ENCODE measurements at places on chromosomes 7 and 10.

DNA sequence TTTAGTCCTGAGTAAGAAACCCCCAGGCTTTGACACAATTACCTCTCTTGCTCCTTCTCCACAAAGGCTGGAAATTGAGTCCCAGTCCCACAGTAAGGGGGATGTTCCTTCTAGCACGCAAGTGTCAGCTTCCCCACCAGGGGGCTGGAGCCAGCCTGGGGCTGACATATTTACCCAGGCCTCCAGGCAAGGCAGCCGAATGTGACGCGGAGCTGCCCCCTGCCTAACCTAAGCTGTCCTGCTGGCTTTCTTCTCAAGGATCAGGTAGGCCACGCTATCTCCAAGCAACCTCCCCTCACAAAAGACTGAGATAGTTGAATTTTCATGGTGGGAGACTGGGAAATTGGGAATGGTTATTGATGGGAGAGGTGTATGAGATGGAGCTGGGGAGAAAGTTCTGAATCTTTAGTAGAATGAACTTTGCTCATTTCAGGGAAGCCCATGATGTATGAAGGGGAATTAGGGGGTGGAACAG, 19.2 kb upstream of the BMPER start:
- DNase-seq, result no peak

- DNase-seq, result no peak
These were observed 20.2 kb upstream of the PPIF start for GRCh38 chr10:79327090-79327457.

- no peak for DNase-seq
These were observed 29.5 kb upstream of the EBF3 start for GRCh38 chr10:129993621-129994020.

- no peak for DNase-seq
These were observed 86.3 kb downstream of the TBXAS1 start for GRCh38 chr7:139915268-139915863.

- no peak for DNase-seq
These were observed 93.7 kb upstream of the RPA3 start for GRCh38 chr7:7812112-7812511.

- DNase-seq, result no peak
These were observed 11.6 kb upstream of the FRAT1 start for GRCh38 chr10:97307441-97307840.

DNA sequence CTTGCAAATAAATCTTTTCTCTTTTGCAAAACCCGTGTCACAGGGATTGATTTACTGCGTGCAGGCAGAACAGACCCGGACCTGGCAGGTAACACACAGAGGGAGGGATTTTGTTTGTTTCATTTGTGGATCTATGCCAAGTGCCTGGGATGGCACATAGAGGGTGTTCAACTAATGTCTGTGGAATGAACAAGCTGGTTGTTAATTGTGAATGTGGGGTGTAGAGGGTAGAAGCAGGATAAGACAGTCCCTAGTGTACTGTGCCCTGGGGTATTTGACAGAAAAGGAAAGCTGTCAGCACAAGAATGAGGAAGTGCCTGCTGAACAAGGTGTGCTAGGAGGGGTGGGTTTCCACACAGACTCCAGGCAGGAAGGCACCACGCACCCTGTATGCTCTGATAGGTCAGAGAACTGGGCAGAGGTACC, 331.8 kb downstream of the CALN1 start:
- no peak for DNase-seq

DNA sequence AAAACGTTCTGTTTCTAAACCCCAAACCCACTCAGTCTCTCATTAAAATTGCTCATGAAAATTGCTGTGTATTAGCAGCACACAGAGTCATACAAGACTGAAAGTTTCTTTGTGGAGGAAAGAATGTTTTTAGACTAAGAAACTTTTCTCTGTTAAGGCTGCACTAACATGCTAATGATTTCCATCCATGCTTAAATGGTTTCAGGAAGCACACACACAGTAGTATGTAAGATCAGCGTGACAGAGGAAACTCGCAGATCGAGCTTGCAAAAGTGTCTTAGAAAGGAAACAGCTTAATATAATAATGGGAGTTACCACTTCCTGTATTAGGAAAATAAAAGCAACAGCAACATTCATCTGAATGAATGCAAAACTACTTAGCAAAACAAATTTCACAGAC, 112.7 kb downstream of the ICA1 start:
- no peak for DNase-seq

DNA sequence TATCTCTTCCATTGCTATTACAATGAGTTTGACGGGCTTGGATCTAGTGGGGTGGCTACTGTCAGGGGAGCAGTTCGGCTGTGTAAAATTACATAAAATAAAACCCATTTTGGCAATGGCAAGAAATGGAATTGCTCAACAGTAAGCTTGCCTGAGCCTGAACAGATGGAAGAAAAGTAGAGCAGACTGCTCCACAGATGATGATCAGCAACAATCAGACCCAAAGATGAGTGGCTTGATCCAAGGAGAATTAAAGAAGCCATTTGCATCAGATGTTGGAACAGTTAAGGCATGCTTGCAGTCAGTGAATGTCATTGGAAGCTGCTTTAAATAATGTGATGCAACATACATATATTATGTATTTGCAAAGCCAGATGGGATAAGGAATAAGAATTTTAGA, 256.6 kb upstream of the SMIM30 start:
- DNase-seq, result no peak

All from activated T-helper 1 cell treated with anti-CD3 and anti-CD28 coated beads, Interleukin-12 subunit alpha, Interleukin-12 subunit beta, Interleukin-2, Interleukin-4 antibody, amounts not matched to agents 30 ng/mL and 10 ng/mL and 1 ng/mL, durations not matched to agents 14 hours and 24 hours and 36 hours (primary cell).